NCI-H1105 (cell line): ENCODE measurements at places on chromosomes 1 and 21.

- no peak for DNase-seq
Measured at GRCh38 chr21:31075848-31076247, 37.6 kb upstream of the KRTAP19-8 start.

DNA sequence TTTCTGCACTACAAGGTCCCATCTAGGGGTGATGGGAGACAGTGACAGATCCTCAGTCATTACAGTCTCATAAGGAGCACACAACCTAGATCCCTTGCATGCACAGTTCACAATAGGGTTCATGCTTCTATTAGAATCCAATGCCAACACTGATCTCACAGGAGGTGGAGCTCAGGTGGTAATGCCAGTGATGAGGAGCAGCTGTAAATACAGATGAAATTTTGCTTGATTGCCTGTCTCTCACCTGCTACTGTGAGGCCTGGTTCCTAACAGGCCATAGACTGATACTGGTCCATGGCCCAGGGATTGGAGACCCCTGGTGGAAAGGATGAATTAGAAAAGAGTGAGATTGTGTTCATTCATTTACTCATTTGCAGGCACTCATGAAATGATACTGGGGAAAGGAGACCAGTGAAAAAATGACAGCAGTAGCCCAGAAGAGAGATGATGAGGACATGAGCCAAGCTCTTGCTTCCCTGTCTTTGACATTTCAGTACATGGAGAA is 251.6 kb upstream of the DUSP10 start:
- no peak for DNase-seq

DNA sequence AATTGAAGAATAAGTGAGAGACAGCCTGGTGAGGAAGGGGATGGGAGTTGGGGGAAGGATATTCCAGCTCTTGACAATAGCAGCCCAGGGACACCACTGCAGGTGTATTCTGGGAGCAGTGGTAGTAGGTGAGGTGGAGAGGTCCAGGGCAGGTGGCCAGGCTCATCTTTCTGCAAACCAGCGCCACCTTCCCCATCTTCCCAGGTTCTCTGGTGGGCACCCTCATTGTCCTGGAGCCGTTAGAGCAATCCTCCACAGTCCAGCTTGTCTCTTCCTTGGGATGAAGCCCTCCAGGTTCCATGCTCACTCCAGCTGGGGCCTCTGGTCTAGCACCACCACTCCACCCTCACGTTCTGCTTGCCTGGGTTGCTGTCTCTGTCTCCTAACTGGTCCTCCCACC is 97.0 kb downstream of the IER5 start:
- DNase-seq: no peak

GRCh38 chr1:72137656-72138055 is 144.7 kb downstream of the NEGR1 start:
- no peak for DNase-seq

GRCh38 chr1:237042526-237042891 is 525 bp downstream of the RYR2 start:
- no peak for DNase-seq

- peak; percentile 26 for DNase-seq
Measured at GRCh38 chr1:107782217-107782845, 182.6 kb downstream of the VAV3 start.

DNA sequence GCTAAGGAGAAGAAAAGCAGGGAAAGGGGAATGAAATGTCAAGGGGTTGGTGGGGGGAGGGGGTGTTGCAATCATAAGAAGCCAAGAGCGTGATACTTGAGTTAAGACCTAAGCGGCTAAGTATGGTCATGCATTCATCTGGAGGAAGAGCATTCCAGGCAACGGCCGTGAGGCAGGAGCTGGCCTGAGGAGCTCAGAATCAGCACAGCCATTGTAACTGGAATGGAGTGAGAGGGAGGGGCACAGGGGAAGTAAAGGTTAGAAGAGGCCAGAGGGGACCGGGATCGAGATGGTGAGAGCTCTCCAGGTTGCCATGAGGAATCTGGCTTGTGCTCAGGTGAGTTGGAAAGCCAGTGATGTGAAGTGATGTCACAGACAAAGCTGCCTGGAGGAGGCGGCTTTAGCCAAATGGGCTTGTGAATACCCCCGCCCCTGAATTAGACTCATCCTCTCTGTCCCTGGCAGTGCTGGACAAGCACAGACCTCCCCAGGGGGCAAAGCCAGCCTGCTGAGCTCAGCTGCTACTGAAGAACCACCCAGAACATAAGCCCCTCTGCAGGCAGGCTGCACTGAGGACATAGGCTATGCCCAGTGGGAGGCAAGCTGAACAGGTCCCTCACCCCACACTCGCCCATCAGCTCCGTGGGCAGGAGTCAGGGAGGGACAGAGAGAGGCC is 61.1 kb upstream of the LAPTM5 start:
- no peak for DNase-seq

- no peak for DNase-seq
Measured at GRCh38 chr1:222600281-222600680, 10.5 kb upstream of the TAF1A start.

DNA sequence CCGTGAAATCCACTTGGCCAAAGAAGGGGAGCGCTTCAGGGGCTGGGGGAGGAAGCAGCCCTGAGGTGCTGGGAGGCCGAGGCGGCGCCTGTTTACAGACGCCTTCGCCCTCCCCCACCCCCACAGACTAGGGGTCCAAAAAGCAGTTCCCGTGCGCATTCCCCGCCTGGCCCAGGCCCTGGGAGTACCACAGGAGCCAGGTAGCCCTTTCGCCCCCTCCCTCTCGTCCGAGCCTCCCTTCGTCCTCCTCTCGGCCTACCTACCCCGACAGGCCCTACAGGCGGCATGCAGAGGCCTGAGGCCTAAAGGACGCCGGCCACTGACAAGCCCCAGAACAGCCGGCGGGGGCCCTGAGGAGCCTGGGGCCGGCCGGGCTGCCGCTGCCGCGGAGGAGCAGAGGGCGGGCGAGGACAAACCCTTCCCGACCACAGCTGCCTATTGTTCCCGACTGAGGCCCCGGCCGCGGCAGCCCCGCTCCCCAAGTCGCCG is 522 bp downstream of the RC3H1 start:
- peak; percentile 44 for DNase-seq

DNA sequence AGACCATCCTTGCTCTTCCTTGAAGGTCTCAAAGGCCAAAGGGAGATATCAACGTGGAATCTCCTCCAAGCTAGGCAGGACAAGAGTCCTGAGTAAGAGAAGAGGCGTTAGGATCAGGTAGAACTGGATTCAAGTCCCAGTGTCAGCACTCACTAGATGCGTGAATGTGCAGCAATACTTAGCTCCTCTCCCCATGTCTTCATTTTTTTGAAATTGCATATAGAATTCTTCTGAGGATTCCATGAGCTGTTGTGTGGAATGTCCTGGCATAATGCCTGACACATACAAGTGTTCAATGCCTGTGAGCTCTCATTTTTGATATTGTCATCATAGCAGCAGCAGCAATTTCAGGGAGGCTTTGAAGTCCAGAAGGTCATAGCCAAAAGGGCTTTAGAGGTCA is 333.2 kb downstream of the KCNH1 start:
- DNase-seq: no peak

- peak; percentile 14 for DNase-seq
Measured at GRCh38 chr1:192477630-192478029, 97.9 kb upstream of the RGS1 start.

- no peak for DNase-seq
Measured at GRCh38 chr1:57162607-57163261, 196.9 kb upstream of the C8B start.

DNA sequence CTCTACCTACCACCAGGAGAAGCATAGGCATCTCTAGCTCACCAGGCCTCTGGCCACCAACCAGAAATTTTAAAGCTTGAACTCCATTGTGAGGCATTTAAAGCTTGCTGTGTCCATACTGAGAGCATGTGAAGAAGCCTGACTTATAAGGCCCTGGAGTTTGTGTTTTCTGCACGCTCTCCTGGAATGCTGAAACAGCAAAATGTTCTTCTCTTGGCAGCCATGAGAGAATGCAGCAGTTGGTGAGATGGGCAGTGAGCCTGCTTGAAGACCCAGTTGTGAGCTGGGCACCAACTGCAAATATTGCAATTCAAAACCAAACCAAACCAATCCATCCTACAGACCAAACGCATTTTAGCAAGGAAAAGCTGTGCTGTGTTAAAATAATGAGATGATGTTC is 170.0 kb upstream of the IVNS1ABP start:
- no peak for DNase-seq

- peak; percentile 29 for DNase-seq
Measured at GRCh38 chr21:45454926-45455673, 50.1 kb downstream of the COL18A1 start.
